ENCODE measurements at places on chromosomes 11 and 22. TPM values are rescaled to one million over a fixed set of nuclear protein-coding genes. Genes with fewer than 3 reads are reported as not detected.

EWSR1 gene
- 364 TPM for total RNA-seq

OMP gene
- 1.5 TPM for total RNA-seq

ROBO4 gene
- not detected for total RNA-seq

GPR83 gene
- total RNA-seq, result 0.09 TPM

ATM gene
- 81.6 TPM for total RNA-seq

PRCP gene
- total RNA-seq, result 68.3 TPM

CTSC gene
- total RNA-seq, result 233 TPM

TUB gene
- total RNA-seq, result 53.4 TPM

CABP4 gene
- total RNA-seq, result 0.29 TPM

ANO3 gene
- total RNA-seq, result 0.13 TPM

DCUN1D5 gene
- total RNA-seq, result 33.2 TPM
